ENCODE measurements at places on chromosomes 2 and 18.

- DNase-seq, result peak; percentile 70
These were observed 55.0 kb downstream of the ANKRD44 start for GRCh38 chr2:197255543-197255942.

DNA sequence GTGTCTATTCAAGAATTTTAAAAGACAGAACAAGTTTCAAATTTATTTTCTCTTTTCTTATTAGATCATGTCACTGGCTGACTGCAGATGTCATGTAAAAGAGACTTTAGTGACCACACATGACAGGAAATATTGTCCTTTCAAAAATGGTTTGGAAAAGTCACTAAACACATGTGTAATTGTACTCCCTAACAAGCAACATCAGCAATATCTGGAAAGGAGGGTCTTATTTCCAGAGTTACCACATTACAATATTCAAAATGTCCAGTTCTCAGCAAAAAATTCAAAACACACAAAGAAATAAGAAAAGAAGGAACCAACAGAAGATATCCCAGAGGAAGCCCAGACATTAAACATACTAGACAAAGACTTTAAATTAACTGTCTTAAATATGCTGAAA is 197.1 kb downstream of the EN1 start:
- no peak for DNase-seq

- DNase-seq, result no peak
These were observed 7.1 kb downstream of the CASP8 start for GRCh38 chr2:201267278-201268030.

DNA sequence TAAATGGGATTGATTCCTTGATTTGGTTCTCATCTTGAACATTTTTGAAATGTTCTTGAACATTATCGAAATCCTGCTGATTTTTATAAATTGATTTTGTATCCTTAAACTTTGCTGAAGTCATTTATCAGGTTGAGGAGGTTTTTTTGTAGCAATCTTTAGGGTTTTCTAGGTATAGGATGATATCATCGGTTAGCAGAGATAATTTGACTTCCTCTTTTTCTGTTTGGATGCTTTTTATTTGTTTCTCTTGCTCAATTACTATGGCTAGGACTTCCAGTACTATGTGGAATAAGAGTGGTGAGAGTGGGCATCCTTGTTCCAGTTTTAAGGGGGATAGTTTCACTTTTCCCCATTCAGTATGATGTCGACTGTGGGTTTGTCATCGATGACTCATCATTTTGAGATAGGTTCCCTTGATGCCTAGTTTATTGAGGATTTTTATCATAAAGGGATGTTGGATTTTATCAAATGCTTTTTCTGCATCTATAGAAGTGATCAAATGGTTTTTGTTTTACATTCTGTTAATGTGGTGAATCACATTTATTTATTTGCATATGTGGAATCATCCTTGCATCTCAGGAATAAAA is 201.5 kb upstream of the ZSWIM2 start:
- no peak for DNase-seq

DNA sequence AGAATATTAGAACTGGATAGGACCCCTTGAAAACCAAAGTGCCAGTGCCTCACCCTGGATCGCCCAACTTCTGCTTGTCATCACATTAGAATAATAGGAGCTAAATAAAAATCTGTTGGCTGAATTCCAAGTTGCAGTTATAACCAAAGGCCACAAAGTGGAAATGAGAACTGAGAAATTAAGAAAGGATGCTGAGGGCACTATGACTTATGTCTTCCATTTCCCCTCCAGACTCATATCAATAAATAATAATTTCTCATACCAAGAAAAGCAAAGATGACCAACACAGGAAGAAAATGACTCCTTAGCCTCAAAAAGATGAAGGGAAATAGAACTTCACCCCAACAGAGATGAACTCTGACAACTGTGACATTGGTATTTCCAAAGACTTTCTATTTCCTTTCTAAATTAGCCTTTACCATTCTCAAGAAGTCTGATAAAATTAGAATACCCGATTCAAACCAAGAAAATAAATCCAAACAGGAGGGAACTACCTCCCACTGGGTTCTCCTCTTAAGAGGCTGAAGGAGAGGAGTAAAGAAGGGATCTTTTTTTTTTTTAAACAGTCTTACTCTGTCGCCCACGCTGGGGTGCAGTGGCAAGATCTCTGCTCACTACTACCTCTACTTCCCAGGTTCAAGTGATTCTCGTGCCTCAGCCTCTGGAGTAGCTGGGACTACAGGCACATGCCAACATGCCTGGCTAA is 46.5 kb upstream of the EPG5 start:
- no peak for DNase-seq

GRCh38 chr2:234099266-234099665 is 48.8 kb downstream of the SPP2 start:
- no peak for DNase-seq

DNA sequence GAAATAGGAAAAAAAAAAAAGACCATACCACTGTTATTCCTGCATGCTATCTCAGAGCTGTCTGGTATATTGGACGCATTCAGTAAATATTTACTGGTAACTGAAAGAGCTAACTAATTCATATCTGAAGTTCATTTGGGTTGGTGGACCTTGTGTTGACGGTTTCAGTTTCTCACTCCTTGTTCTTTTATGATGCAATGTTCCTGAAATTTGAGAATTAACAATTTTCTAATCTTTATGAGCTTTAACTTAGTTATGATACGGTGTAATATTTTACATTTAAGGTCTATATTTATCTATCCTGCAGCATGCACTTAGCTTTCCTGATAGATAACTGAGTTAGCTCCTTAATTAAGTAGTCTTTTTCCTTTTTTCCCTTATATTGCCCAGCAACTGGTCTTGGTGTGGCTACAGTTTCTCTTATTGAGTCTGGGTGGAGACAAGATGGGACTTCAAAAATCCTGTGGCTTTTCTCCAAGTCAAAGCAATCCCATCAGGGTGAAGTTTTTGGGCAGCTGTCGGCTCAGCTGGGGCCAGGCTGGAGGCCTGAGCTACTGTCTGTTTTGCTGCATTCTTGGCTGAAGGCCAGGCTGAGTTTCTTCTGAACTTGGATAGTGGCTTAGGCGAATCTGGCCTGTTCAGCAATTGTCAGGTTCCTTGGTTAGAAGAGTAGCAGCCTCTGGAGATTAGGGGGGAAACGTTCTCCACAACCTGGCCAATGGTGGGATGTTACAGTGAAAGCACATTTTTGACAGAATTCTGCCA is 78.4 kb upstream of the MEX3C start:
- no peak for DNase-seq

- no peak for DNase-seq
These were observed 812.5 kb downstream of the DCC start for GRCh38 chr18:53152476-53152875.

- no peak for DNase-seq
These were observed 102.0 kb upstream of the DNMT3A start for GRCh38 chr2:25443766-25444165.

DNA sequence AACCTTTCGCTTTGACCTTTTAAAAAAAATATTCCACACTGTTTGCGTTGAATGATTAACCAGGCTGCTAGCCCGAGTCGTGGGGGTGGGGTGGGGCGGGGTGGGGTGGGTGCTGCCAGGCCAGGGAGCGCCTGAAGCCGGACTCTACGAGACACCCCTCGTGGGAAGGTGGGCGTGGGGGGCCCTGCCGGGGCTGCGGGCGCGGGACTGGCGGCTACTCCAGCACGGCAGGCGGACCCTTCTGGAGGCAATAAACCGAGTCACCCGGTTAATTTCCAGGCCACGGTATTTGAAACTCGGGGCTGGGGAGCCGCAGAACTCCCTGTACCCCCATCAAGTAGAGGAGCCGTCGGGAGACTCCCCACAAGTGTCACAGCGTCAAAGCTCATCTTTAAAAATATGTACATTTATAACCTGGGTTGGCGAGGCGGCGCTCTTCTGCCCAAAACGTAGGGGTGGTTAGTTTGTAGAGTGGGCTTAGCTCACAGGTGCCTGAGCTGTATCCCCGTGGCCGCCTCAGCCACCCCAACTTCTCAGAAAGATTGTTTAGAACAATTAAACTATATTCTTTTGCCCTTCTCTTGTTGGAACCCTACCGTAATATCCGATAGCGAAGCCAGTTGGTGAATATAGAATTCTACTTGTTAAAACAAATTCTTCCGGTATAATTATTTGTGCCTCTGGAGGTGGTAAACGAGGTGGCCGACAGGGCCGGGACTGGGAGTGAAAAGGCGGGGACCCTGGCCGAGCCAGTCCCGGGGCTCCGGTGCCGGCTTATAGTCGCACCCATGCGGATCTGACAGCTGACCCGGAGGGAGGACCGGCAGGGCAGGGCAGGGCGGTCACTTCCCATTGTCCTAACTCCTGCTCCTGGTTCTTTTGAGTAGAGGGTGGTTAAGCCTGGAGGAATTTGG is 1.4 kb downstream of the B3GNT2 start:
- DNase-seq, result peak; percentile 45

- no peak for DNase-seq
These were observed 309.1 kb upstream of the CYRIA start for GRCh38 chr2:16974688-16975087.

DNA sequence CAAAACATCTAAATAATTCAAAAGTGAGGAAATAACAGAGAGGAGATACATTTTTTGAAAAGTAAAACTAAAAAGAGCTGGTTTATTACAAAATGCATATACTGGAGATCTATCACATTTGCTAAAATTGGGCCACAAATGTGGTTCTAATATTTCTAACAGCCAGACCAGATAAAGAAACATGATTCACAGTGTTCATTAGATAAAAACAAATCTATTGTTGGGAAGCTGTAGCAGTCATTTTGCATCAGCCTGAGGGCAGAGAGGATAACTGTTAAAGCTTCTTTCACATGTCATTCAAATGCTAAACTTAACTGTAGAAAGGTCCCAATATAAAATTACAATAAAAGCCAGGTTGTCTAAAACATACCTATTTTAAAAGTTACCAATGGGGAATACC is 148.3 kb downstream of the GULP1 start:
- DNase-seq, result no peak

DNA sequence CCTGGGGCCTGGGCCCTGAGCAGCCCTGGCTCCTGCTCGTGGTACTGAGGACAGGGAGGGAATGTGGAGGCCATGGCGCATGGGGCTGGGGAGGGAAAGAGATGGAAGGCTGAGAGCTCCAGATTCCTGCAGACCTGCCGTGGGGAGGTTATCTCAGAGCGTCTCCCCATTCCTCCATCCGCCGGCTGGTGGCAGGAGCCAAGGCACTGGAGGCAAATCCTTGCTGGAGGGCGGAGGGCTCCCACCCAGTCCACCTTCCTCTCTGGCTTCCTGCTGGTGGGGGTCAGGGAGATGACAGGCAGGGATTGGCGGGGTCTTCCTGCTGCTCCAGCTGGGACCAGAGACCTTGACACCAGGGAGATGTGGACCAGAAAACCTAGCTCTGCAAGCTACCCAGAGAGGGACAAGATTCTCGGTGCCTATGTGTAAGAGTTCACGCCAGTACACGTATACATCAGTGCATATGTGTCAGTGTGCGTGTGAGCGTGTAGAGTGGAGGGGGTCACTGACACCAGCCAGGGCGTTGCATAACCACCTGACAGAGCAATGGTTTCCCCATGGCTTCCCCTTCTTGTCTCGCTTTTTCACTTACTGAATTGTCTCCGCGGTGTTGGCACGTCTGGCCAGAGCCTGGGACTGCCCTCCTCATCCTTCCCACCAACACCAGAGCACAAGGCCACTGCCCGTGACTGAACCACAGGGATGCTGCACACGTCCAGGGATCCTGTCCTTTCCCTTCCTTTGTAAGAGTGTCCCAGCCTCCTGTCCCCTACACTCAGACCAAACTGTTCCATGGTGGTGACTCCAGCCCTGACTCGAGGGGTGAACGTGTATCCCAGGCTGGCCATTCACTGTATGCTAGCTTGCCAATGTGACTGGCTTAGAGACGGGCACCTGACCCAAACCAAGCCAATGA is 15.8 kb upstream of the SEMA4C start:
- DNase-seq, result no peak

DNA sequence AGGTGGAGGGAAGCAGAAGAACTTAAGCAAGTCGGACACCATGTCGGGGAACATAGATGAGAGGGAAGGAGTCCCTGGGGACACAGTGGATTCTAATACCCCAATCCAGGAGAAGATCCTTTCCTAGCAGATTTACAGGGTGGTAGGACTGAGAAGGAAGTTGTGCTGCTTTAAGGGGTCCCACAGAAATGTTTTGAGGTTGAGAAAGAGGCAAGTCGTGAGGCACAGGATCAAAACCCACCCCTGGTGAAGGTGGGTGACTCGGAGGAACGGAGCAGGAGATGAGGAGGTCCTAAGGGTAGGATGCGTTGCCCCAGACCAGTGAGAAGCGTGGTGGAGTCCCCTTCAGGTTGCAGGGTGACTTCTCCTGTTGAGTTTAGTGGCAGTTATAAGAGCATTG is 32.7 kb downstream of the DCDC2C start:
- DNase-seq, result no peak

- DNase-seq, result no peak
These were observed 12.3 kb upstream of the TFCP2L1 start for GRCh38 chr2:121297217-121297830.

DNA sequence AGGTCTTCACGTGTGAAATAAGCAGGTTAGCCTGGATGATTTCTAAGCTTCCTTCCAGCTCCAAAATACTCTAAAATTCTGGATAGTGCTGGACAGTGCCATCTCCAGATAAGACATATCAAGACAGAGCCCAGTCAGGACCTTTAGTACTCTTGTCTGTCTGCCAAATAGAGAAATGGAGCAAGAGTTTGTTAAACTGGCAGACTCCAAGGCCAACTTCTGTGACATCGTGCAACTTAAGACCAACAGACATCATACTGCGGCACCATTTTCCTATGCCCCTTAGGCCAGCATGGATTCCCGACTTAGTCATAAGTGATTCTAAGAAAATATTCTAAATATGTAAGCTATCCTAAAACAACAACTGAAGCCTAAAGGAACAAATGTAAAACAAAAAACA is 118.6 kb downstream of the RBMS1 start:
- no peak for DNase-seq

- no peak for DNase-seq
These were observed 517.0 kb downstream of the PTPRM start for GRCh38 chr18:8084160-8084559.

DNA sequence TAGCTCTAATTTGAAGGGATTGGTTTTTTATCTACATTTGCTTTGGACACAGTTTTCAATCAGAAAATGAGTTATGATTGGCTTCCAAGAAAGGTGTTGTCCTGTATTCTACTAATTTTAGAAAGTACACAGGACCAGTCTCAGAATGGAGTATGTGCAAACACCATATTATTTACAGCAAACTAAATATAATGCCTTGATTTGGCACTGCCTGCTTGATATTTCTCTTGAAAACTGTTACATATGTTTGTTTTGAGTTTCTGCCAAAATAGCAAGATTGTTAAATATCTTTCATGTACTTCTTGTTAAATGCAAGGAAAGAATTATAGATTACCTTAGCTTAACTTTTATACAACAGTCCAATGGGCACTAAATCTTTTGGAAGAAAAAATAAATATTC is 694.9 kb downstream of the KCNJ3 start:
- DNase-seq, result no peak

DNA sequence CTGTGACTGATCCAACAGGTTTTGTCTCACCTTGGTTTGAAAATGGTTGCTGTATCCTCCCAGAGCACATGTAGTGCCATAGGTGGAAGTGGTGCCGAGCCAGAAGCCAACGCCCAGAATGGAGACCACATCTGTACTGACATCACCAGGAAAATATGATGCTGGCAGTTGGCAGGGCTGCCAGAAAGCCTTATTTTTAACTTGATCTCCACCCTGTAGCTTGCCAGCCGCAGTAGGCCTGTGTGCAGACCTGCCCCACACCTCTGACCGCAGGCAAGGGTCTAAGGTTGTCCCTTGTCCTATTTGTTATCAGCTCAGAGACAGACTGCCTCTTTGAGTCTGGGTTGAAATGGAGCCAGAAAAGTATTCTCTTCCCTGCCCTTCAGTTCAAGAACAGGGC is 123.5 kb upstream of the EML6 start:
- DNase-seq, result no peak

- no peak for DNase-seq
These were observed 219.4 kb upstream of the SMAD7 start for GRCh38 chr18:49170145-49170544.

GRCh38 chr2:9166579-9167377 is 39.8 kb upstream of the ASAP2 start:
- no peak for DNase-seq

All from central memory CD8-positive, alpha-beta T cell (primary cell).